KG1 (cell line): ENCODE measurements at places on chromosomes 11 and 22.

GRCh38 chr11:113994077-113994954 is 19.4 kb downstream of the HTR3A start:
- DNase-seq = no peak

DNA sequence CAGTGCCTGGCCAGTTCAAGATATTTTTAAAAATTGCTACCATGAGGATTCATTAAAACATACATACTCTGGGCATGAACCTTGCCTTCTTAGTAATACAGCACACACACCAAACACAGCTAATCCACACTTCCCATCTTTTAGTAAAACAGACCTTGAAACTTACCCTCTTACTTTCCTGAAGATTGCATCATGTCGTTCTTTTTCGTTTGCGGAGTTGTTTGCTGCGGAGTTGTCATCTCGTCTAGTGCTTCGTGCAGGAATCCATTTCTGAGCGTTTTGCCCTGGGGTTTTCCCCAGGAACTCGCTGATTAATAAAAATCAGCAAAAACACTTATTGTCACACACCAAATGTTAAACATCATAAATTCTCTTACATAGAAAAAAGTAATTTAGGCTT is 3.0 kb downstream of the EIF4G2 start:
- DNase-seq = no peak

- no peak for DNase-seq
These were observed 19.2 kb upstream of the MMP13 start for GRCh38 chr11:102974552-102975280.

DNA sequence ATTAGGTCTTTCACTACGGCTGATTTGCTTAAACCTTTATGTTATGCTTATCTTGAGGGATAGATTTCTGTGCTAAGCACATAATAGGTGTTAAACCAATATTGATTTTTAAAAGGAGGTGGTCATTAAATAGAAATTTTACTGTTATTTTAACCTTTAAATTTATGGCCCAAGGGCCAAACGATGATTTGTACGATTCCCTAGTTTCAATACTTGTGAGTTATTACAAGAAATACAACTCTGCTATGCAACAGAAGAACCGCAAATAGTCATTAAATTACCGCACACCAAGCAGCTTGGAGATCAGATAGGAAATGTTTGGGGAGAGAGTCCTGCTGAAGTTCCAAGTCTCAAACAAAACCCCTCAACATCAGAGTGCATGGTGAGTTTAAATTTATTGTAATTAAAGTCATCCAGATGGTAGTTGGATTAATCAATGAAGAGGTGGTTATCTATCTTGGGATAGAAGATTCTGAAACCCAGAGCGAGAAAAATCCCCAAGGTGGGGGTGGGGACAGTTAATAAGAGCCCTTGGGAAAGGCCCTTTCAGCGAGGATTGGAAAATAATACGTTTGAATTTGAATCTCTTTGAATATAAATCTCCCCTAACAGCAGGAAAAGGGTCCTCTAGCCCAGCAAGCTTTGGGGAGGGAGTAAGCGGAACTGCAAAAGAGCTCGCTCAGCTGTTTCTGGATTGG is 805 bp upstream of the QSER1 start:
- DNase-seq = peak; percentile 62

- DNase-seq = no peak
These were observed 37.1 kb downstream of the TAF1D start for GRCh38 chr11:93704237-93704636.

- DNase-seq = no peak
These were observed 285.1 kb downstream of the TBC1D22A start for GRCh38 chr22:47047321-47048122.

GRCh38 chr11:119056421-119056999 is 495 bp downstream of the HYOU1 start:
- DNase-seq = no peak

DNA sequence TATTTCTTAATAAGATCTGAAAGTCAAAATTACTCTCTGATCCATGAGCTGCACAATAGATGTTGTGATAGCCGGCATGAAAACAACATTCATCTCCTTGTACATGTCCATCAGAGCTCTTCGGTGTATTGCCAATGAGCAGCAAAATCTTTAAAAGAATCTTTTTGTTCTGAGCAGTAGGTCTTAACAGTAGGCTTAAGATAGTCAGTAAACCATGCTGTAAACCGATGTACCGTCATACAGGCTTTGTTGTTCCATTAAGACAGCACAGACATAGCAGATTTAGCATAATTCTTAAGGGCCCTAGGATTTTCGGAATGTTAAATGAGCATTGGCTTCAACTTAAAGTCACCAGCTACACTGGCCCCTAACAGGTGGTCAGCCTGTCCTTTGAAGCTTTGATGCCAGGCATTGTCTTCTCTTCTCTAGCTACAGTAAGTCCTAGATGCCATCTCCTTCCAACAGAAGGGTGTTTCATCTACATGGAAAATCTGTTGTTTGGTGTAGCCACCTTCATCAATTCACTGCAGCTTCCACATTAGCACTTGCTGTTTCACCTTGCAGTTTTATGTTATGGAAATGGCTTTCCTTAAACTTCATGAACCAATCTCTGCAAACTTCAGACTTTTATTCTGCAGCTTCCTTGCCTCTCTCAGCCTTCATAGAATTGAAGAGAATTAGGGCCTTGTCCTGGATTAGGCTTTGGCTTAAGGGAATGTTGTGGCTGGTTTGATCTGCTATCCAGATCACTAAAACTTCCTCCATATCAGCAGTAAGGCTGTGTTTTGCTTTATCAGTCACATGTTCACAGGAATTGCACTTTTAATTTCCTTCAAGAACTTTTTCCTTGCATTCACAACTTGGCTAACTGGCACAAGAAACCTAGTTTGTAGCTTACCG is 28.4 kb downstream of the RRP8 start:
- DNase-seq = no peak

- DNase-seq = peak; percentile 6
These were observed 169.1 kb downstream of the RRAS2 start for GRCh38 chr11:14189874-14190273.

DNA sequence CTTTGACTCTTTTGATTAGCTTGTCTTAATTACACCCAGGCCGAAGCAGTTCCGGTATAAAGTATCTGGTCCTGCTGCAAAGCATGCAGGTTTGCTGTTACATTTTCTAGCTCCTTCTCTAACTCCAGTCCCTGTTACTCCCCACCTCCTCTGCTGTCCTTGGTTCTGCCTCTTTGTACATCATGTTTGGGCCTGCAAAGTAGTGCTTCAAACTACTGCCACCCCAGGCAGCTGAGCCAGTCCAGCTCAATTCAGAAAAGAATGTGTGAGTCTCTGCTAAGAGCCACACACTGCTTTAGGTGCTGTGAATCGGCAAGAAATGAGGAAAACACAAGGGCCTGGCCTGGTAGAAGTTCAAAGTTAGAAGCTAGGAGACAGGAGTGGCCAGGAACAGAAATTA is 136.0 kb downstream of the SERGEF start:
- no peak for DNase-seq

DNA sequence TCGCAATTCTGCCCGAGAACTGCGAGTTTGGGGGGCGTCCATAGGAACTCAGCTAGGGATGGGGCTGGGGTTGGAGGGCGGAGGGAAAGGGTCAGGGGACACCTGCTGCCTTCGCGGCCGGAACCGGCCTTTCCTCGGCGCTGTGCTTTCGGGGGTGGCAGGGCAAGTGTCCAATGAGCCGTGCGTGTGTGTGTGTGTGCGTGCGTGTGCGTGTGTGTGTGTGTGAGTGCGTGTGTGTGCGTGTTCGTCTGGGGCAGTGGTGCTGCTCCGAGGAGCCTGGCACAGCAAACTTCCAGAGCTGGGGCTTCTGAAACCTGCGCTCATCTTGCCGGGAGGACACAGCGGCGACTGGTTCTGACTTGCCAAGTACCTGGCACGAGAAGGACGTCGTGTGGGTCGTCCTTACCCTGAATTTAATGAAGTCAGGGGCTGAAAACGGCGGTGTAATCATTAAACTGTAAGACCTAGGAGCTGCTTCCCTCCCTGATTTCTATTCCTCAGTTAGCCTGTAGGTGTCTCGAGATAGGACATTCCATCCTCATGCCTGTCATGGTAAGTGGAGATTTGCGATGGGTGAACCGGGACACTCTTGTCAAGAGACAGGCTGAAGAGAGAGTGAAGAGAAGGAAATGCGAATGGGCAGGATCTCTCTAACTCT is 27.0 kb upstream of the AMOTL1 start:
- DNase-seq = peak; percentile 29

DNA sequence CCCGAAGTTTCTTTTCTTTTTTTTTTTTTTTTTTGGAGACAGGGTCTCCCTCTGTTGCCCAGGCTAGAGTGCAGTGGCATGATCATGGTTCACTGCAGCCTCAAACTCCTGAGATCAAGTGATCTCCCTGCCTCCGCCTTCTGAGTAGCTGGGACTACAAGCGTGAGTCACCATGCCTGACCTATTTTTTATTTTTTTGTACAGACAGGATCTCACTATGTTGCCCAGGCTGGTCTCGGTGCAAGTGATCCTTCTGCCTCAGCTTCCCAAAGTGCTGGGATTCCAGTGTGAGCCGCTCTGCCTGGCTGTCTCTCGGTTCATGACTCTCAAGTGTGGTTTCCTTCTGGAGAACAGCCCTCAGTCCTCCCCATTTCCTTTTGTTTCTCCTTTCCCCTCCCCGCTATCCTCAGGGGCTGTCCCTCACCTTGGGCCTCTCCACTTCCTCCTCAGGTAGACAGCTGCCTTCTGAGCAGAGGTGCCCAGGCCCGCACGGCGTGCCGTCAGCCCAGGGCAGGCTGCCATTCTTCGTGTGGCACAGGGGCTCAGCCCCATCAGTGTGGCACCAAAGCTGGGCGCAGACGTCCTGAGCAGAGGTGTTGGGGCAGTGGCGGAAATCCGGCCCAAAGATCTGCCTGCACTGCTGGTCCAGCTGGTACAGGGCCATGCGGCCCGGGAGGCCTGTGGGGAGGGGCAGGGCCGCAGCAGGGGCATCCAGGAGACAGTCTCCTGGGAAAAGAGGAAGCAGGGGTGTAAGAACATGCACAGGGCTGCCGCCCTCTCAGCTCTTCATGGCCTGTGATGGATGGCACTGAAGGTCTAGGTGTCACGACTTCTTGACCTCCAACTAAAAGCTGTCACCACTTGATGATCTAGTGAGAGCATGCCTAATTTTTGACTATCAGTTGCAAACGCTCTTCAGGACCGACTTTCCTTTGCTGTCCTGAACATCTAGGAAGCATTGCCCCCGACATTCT is 14.0 kb downstream of the ADAMTS8 start:
- no peak for DNase-seq

DNA sequence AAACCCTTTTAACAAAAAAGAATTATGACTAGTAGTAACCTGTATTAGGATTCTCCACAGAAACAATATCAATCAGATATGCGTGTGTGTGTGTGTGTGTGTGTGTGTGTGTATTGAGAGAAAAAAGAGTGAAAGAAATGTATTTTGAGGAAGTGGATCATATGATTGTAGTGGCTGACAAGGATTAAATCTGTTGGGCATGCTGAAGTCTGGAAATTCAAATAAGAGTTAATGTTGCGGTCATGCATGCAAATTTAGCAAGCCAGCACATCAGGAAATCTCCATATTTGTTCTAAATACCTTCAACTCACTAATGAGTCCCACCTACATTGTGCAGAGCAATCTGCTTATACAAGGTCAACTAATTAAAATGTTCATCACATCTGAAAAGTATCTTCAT is 46.8 kb upstream of the IGLL5 start:
- DNase-seq = no peak

DNA sequence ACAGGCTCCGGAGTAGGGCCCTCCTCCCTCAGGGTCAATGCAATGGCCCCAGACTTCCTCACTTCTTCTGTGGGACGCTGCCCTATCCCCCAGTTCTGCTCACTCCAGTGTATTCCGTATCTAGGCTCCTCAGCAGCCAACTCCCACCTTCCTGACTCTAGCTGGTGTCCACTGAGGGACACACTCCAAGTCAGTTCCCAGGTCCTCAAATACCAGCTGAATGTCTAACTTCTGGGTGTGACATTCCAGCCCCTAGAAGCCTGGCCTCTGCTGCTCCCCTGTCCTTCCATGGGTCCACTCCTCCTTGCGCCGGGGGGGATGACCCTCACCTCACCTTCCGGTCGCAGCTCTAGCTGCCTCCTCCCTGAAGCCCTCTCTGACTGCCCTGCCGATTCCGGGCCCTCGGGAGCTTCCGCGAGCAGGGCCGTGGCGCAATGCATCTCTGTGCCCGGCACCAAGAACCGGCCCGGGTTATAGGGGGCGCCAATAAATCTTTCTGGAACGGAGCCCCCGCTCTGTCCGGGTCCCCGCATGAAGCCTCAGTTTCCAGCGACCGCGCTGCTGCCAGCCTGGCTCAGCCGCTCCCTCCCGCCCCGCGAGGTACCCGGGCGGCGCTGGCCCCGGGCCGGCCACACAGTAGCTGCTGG is 15.4 kb downstream of the BAD start:
- DNase-seq = no peak

GRCh38 chr11:88501541-88501940 is 164.0 kb upstream of the CTSC start:
- DNase-seq = no peak

GRCh38 chr11:61372659-61373420 is 10.7 kb downstream of the TMEM138 start:
- no peak for DNase-seq

DNA sequence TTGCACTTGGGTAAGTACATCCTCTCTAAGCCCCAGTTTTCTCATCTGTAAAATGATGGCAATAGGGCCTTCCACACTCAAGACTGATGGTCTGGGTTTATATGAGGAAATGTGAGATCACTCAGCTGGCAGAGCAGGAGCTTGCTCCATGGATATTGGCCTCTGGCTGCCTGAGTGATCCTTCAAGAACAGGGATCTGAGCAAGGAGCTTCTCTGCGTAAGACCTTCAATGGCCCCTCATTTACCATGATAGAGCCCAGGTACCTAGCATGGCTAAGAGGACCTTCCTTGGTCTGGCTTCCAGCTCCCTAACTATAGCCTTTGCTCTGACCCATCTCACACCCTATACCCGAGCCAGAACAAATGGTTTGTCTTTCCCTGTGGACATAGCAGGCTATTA is 5.5 kb downstream of the ROBO4 start:
- DNase-seq = no peak

GRCh38 chr11:44899959-44900358 is 50.7 kb downstream of the TP53I11 start:
- no peak for DNase-seq

- no peak for DNase-seq
These were observed 827 bp downstream of the NAALADL1 start for GRCh38 chr11:65057526-65057925.

DNA sequence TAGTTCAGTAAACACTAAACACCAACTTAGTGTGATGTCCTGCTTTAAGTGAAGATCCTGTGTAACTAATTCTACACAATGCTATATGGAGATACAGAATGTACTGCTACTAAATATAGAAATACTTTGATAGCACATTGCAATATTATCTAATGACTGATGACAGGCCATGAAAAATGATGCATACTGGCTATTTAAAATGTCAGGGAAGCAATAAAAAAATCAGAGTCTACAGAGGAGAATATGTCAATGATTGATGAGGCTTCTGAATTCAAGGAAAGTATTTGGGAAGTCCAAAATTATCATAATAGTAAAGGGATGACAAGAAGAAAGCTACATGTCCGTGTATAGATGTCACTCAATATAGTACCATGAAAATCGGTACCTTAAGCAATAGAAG is 55.3 kb downstream of the GUCY1A2 start:
- no peak for DNase-seq

DNA sequence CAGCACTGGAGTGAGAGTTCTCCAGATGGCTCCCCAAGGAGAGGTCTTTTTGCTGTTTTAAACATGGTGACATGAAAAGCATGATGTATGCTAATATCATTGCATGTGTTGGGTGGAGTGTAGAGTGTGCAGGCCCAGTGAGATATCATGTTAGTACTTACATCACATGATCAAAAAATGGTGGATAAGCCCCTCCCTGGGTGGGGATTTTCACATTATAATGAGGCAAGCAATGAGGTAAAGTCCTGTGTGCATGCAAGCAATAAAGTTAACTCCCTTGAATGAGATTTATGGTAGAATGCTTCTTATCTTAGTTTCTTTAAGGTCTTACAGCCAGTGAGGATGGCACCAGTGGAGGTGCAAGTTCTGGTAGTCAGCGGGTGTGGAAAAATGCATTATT is 8.5 kb downstream of the FAM111B start:
- no peak for DNase-seq
